ENCODE measurements at places on chromosomes 7 and 10. TPM values are rescaled to one million over a fixed set of nuclear protein-coding genes. Genes with fewer than 3 reads are reported as not detected.

DNA sequence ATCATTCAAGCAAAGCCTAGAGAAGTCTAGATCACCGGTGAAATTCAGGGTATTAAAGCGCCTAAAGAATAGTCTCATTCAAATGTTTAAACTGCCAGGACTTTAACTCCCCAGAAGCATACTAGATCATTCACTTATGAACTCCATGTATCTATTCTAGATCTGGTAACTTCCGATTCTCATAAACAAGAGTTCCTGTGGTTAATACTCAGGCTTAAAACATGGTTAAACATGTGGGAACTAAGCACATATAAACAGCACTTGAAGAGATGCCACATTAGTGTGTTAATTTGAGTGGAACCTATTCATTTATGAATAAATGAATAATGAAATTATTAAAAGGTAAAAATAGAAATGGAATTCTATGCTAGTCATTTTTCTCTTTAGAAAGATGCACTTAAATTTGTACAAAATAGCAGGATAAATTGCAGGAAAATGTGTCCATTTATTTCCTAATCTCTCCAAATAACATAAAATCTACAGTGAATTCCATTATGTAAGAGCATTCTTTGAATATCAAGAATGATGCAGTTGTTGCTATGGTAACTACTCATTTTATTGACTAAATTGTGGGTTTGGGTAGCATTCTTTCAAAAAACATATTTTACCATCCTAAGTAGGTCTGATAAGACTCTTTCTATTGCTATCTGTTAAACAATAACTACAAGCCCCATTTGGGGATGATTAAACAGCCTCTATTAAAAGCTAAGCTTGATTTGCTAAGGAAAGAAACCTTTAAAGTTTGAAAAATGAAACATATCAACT lies 147.6 kb upstream of the TMEM168 start:
- DNase-seq: no peak

GRCh38 chr7:16770657-16771329 lies 17.2 kb downstream of the TSPAN13 start:
- DNase-seq: no peak

DNA sequence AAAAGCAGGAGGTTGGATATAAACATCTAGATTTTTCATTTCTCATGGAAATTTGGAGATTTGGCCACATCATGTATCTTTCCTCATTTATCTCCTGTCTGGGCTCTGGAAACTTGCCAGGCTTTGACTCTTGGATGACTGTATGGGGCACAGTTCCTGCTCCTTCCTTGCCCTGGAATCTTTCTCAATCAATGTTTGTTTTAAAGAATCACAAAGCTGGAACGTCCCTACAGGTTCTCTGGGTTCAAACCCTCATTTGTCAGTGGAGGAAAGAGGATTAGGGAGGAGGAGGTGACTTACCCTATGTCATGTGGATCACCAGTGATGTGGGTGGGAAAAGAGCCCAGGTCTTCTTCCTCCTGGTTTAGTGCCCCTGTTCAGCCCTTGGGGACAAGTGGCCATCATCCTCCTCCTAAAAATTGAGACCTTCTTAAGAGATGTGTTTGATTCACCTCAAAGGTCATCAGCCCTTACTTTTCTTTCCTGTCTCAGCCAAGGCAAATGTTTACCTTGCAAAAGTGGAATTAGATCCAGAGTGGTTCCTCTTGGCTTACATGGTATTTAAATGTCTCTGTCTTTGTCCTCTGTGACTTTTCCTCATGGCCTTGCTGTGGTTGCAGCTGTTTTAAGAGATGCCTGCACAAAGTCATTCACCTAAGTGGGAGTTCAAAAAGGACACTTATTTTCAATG lies 38.8 kb upstream of the PDZD8 start:
- no peak for DNase-seq

DNA sequence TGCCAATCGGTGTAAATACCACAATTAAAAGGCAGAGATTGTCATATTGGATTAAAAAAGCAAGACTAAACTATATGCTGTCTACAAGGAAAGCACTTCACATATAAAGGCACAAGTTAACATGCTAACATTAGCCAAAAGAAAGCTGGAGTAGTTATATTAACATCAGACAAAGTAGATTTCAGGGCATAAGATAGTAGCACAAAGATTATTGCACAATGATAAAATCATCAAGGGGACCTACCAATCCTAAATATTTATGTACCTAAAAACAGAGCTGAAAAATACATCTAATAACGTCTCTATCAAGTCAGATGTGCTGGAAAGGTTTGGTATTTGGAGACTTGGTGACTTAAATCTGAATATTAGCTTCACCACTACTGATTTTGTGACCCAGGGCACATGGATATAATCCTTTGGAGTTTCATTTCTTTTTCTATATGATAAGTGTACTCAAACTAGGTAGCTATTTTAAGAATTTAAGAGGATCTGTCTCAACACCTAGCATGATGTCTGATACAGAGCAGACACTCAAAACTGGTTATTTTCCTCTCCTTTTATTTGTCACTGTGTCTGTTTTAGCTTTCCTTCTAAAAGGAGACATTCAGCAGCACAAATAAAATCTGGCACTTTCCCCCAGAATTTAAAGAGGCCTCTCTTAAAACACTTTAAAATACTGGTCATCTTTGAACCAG lies 156.5 kb downstream of the DOCK4 start:
- no peak for DNase-seq

DNA sequence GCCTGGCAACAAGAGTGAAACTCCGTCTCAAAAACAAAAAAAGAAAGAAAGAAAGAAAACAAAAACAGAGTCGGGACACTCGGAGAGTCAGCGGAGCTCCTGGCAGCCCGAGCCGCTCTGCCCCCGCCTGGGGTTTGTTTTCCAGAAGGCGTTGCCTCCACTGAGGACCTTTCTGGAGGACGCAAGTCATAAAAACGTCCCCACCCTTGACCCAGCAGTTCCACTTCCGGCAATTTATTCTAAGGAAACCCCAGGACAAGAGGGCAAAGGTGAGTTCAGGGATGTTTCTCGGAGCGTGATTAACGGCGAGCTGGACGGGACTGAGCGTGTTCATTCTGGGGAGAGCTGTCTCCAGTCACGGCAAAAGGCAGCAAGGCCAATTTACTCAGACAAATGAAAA lies 27.0 kb upstream of the SUN1 start:
- DNase-seq: no peak

GRCh38 chr10:110429301-110429700 lies 68.4 kb upstream of the DUSP5 start:
- DNase-seq: no peak

GRCh38 chr7:1679966-1680730 lies 10.1 kb downstream of the ELFN1 start:
- peak; percentile 22 for DNase-seq

GRCh38 chr7:46663025-46663424 lies 742.0 kb upstream of the IGFBP3 start:
- DNase-seq: no peak

DNA sequence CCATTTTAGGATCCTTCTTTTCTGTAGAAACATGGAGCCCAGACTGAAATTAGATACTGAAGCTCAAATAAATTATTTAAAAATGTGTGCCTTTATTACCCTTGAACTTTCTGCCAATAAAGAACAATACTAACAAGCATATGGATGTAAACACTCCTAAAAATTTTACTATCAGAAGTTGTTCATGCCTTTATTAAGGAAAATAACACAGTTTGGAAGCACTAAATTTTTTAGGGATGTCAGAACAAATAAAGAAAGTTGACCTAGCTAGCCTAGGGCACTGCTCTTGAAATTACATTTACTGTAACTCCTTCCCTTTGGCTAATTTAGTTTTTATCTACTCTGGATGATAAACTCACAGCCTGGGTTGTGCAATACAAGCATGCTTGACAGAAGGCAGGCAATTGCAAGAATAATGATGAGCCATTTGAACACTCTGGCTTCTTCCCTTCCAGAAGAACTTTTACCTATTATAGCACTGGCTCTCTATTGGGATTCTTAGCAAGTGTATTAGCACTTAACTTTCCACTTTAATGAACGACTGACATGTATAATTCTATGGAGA lies 351.7 kb upstream of the C7orf33 start:
- no peak for DNase-seq

GRCh38 chr7:26863518-26864308 lies 677 bp downstream of the SKAP2 start:
- peak; percentile 63 for DNase-seq

- DNase-seq: no peak
Observed at GRCh38 chr10:31347705-31348104, 28.7 kb downstream of the ZEB1 start.

GRCh38 chr7:73435471-73436009 lies 2.0 kb downstream of the FZD9 start:
- DNase-seq: no peak

DNA sequence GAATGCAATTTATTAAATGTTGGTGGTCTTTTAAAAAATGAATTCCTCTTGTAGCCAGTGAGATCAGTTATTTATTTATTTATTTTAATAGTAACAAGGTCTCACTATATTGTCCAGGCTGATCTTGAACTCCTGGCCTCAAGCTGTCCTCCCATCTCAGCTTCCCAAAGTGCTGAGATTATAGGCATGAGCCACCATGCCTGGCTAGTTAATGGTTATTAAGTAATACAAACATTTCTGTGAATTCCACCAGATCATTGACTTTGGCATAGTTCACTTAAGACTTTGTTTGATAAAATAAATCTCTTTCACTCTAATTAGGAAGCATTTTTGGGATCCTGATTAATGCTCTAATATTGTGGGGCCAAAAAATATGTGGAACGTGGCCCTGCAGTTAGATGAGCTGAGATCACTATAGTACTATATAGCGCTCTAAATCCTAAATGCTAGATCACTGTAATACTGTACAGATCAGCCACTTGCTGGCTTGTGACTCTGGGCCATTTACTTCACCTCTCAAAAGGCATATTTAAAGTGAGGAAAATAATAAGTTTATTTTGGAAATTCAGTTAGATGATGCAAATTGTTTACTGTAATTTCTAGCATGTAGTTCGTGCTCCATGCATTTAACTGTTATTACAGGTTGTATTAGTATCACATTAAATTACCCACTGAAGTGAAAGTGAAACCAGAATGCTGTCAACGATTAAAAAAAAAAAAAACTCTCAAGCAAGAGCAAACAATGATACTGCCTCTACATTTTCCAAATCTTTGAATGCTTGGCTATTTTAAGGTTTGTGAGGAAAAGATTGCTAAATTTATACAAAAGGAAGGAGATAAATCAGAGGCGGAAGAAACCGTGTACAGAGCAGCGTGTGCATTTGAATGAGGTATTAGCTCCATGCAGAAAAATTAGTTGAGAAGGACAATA lies 15.9 kb upstream of the FAS start:
- no peak for DNase-seq

DNA sequence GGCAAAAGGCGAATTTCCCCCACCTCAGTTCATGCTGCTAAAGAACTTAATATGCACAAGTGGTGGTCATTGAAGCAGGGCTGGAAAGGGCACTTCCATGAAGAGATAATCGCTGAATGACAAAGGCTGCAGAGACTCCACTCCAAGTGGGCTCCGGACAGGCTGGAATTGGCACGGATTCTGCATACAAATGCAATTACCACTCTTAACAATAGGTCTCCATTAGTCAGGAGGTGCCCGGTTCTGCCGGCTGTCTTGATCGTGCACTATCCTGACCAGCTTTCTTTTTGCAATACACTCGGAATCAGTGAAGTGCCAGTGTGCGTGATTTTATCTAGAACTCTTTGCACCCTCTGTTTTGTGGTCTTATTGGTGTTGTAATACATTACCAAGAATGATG lies 49.7 kb downstream of the INSYN2A start:
- DNase-seq: no peak

GRCh38 chr10:101772895-101773761 lies 2.8 kb downstream of the FGF8 start:
- no peak for DNase-seq

GRCh38 chr7:110960811-110961210 lies 130.1 kb upstream of the LRRN3 start:
- no peak for DNase-seq

- no peak for DNase-seq
Observed at GRCh38 chr10:70109064-70109729, 23.4 kb downstream of the AIFM2 start.

- no peak for DNase-seq
Observed at GRCh38 chr7:28984631-28985030, 26.5 kb upstream of the TRIL start.

- DNase-seq: no peak
Observed at GRCh38 chr10:61931620-61932332, 30.3 kb downstream of the ARID5B start.

- DNase-seq: no peak
Observed at GRCh38 chr10:14625192-14625631, 149.5 kb downstream of the FAM107B start.

- no peak for DNase-seq
Observed at GRCh38 chr10:70958396-70958795, 70.0 kb upstream of the PCBD1 start.

- DNase-seq: no peak
Observed at GRCh38 chr10:114271075-114271778, 32.2 kb downstream of the VWA2 start.

DNA sequence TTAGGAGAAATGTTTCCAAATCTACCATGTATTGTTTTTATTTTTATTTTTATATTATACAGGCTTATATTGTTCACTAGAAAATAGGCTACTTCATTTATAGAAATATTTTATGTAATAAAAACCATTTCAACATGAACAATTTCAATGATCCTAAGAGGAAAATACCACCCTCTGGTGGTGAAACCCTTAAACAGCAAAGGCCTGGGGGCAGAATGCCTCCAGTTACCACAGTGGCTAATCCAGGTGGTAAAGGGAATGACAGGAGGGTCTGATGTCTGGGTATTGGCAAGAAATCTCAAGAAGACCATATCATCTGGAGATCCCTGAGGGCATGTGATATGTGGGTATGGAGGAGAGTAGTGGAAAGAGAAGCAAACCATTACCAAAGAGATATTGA lies 19.3 kb downstream of the MACC1 start:
- DNase-seq: no peak

DNA sequence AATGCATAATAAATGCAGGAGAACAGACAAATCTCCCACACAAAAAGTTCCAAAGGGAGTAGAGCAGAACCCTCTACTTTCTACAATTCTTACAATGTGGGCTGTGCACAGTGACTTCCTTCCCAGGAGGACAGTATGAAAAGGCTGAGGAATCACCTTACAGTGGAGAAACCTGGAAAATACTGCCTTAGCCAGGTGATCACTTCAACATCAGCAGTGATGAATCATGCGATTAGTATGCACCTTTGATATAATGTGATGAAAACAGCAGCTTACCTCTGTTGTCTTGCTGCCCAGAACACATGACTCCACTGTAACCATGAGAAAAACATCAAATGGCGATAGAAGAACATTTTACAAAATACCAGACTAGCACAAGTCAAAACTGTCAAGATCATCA lies 329.7 kb upstream of the POM121L12 start:
- no peak for DNase-seq

Gene CDK1
- 4.1 TPM for polyA plus RNA-seq

Gene SSC4D
- 2.3 TPM for polyA plus RNA-seq

Gene CCL24
- 1.6 TPM for polyA plus RNA-seq

Gene SPDYE2
- not detected for polyA plus RNA-seq

Gene DOCK4
- polyA plus RNA-seq: 8.7 TPM

Gene NUTM2B
- 0.43 TPM for polyA plus RNA-seq

Gene NKX1-2
- not detected for polyA plus RNA-seq

Gene MYL7
- polyA plus RNA-seq: not detected

Gene PHYHIPL
- 3.0 TPM for polyA plus RNA-seq

Gene GRM3
- not detected for polyA plus RNA-seq

Gene FHIP2A
- polyA plus RNA-seq: 12.2 TPM

Gene CRHR2
- polyA plus RNA-seq: not detected

Gene STEAP4
- polyA plus RNA-seq: 8.7 TPM

Gene WEE2
- not detected for polyA plus RNA-seq

All from liver (tissue), 10 donors.